Natural killer cell (primary cell): ENCODE measurements at places on chromosomes 5 and 9. TPM values are rescaled to one million over a fixed set of nuclear protein-coding genes. Genes with fewer than 3 reads are reported as not detected.
A peak's percentile ranks its signal among the peaks of the same experiment; 100 is the strongest.

The PAPPA gene
- not detected for total RNA-seq

GRCh38 chr9:107180206-107180605 lies 102.9 kb upstream of the RAD23B start:
- H3K36me3 ChIP-seq: no peaks in the 10 kb centered on the region
- H3K27ac ChIP-seq: no peak overlapping the region
- DNase-seq: no peak
- peaks cover 3% of the 10 kb centered on the region for H3K27me3 ChIP-seq

GRCh38 chr5:428754-429452 lies 14.1 kb upstream of the EXOC3 start:
- no peak overlapping the region for H3K27ac ChIP-seq
- no peaks in the 10 kb centered on the region for H3K27me3 ChIP-seq
- peaks cover 10% of the 10 kb centered on the region for H3K4me1 ChIP-seq
- DNase-seq: no peak
- H3K36me3 ChIP-seq: no peaks in the 10 kb centered on the region

DNA sequence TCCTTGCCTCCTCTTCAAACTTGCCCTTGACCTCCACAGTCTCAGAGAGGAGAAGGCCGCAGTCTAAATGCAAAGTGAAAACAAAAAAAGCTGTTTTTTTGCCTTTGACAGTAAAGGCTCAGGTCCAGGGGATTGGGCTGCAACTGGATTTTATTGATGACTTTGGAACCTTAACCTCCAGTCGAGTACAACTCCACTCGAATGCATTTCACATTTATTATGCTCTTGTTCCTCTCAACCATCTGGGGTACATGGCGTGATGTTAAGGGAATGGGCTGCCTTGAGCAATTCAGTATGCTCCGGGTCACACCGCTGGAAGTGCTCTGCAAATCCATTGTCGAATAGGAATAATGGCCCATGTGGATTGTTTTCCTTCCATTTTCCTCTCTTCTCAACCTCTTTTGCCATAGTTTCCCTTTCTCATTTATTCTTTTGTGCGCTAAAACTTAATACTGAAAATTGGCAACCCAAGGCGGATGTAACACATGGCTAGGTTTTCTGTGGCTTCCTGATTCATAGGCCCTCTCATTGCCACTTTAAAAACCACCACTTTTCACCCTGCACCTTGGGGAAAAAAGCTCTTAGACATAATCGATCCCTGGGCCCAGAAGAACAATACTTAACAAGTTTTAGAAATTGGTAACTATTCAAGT lies 34.3 kb downstream of the ITK start:
- DNase-seq: no peak
- H3K27me3 ChIP-seq: no peaks in the 10 kb centered on the region
- H3K4me1 ChIP-seq: peaks cover 76% of the 10 kb centered on the region
- H3K27ac ChIP-seq: peak overlapping the region; percentile 73
- H3K36me3 ChIP-seq: peaks cover 62% of the 10 kb centered on the region
- no peak overlapping the region for H3K4me3 ChIP-seq

DNA sequence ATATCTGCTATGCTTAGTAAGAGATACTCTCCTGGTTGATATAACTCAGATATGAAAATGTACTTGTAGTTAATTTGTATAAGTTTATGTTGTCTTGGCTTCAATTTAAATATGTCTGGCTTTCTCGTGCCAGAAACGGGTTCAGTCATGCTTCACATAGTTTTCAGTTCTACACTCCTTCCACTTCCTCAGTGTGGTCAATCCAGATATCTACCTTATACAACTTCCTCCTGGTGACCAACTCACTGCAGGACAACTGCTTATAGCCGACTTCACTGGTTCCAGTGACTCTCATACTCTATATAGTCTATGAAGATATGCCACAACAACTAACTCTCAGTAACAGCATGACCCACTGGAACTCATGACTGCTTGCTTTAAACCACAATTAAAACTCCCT lies 690.4 kb downstream of the SLCO4C1 start:
- DNase-seq: no peak
- H3K27me3 ChIP-seq: no peaks in the 10 kb centered on the region
- no peaks in the 10 kb centered on the region for H3K4me1 ChIP-seq
- H3K27ac ChIP-seq: no peak overlapping the region

DNA sequence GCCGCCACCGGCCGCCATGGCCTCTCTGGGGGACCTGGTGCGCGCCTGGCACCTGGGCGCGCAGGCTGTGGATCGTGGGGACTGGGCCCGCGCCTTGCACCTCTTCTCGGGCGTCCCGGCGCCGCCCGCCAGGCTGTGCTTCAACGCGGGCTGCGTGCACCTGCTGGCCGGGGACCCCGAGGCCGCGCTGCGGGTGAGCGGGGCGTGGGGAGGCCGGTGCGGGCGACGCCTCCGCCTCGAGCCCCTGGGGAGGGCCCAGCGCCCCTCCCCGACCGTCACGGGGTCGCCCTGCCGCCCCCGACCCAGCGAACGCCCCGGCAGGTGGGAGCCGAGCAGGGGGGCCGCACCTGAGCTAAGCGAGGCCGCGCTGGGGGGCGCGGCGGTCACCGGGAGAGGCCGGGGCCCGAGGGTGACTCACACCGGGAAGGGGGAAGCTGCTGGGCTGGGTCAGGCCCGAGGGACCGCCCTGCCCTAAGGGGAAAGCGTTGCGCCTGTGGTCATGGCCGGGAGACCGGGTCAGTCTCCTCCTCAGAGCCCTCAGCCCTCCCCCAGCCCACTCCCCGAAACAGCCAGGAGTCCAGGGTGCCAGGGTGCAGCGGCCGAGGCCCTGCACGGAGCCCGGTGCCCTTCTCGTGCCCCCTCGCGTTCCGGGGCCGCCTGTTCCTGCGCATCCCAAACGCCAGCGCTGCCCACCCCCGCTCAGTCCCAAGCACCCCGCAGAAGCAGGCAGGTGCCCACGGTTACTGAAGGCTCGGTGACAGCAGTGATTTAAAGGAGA lies 510 bp downstream of the NOXA1 start:
- DNase-seq: peak; percentile 30
- H3K27me3 ChIP-seq: no peaks in the 10 kb centered on the region
- peak overlapping the region; percentile 25 for H3K4me3 ChIP-seq
- H3K27ac ChIP-seq: no peak overlapping the region

GRCh38 chr5:67875601-67876000 lies 340.0 kb upstream of the PIK3R1 start:
- no peak for DNase-seq
- H3K4me1 ChIP-seq: no peaks in the 10 kb centered on the region
- no peak overlapping the region for H3K4me3 ChIP-seq
- H3K27me3 ChIP-seq: no peaks in the 10 kb centered on the region

DNA sequence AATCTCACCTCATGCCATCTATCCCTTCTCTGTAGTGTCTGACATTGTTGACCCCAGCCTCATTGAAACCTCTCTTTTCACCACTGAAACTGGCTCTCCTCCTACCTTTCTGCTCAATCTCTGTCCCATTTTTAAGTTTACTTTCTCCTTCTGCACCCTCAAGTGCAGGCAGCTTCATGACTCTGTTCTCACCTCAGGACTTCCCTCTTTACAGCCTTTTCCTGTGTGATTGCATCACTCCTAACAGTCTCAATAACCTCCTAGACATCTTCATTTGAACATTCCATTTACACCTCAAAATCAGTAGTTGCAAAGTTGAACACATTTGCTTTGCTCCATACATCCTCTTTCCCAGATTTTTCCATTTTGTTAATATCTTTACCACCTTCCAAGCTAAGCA lies 172.1 kb downstream of the RASEF start:
- no peaks in the 10 kb centered on the region for H3K27me3 ChIP-seq
- H3K36me3 ChIP-seq: no peaks in the 10 kb centered on the region
- H3K4me1 ChIP-seq: no peaks in the 10 kb centered on the region
- no peak for DNase-seq

DNA sequence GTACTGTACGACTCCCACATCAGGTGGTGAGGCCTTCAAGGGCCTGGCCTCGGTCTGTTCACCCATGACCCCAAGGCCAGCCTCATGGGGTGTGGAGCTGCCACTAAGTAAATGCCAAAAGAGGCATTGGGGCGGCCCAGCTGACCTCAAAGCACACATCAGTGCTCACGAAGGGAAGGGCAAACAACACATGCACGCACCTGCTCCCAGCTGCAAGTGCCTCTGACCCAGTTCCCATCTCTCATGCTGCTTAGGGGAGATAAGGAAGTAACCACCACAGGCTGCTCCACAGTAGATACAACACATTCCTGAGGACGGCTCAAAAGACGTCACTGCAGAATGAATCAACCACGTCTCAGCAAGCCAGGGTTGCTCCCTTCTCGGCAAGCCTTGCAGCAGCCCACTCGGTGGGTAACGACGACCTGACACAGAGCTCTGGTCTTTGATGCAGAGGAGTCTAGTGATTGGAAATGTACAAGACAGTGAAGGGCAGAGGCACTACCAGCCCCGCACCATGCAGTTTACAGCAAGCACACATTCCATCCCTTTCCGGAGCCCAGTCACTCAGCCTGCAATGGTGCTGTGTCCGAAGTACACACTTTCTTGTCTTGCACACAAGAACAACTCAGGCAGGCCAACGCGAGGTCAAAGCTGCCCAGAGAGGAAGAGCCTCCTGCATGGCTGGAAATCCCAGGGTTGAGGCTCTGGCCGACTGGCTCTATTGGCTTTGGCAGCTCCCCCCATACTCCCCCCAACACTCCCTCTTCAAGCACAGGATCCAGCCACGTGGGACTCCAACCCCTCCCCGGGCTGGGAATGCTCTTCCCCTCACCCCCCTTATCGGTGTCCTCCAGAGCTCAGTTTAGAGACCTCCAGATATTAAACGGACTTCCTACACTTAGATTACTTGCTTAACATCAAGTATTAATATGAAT lies 31.8 kb downstream of the FABP6 start:
- DNase-seq: no peak
- no peaks in the 10 kb centered on the region for H3K27me3 ChIP-seq
- no peak overlapping the region for H3K27ac ChIP-seq

The EQTN gene
- not detected for total RNA-seq

DNA sequence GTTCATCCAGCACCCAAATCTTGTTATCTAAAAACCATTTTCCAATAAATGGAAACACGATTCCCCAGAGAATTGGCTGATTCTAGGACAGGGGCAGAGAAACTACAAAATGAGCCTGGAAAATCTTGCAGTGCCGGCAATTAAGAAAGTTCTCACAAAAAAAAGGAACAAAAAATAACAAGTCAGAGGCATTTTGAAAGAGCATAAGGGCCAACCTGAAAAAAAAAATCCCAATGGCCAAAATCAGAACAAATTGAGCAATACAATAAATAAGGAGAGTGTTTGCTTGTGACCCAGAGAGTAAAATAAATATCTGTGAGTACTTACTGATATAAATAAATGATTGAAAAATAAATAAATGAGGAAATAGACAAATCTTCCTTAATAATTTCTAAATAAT lies 55.1 kb upstream of the S1PR3 start:
- H3K27ac ChIP-seq: no peak overlapping the region
- no peak overlapping the region for H3K4me3 ChIP-seq
- H3K4me1 ChIP-seq: no peaks in the 10 kb centered on the region
- no peaks in the 10 kb centered on the region for H3K27me3 ChIP-seq

DNA sequence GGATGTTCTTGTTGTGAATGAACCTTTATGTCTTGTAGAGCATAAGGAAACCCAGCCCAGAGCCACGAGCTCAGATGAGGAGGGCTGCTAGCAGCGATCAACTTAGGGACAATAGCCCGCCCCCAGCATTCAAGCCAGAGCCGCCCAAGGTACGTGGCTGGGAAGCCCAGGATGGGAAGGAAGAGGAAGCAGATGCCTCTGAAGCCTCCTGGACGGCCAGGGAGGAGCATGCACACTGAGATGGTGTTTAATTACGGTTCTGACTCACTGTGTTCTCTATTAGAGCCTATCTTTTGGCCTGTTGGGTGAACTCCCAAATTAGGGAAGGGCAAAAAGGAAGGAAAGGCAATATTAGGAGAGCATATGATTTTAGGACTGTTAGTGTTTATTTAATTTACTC lies 75.3 kb downstream of the TJP2 start:
- H3K27ac ChIP-seq: no peak overlapping the region
- no peak overlapping the region for H3K4me3 ChIP-seq
- no peak for DNase-seq
- H3K36me3 ChIP-seq: no peaks in the 10 kb centered on the region
